ENCODE measurements at places on chromosomes 3 and 15.

DNA sequence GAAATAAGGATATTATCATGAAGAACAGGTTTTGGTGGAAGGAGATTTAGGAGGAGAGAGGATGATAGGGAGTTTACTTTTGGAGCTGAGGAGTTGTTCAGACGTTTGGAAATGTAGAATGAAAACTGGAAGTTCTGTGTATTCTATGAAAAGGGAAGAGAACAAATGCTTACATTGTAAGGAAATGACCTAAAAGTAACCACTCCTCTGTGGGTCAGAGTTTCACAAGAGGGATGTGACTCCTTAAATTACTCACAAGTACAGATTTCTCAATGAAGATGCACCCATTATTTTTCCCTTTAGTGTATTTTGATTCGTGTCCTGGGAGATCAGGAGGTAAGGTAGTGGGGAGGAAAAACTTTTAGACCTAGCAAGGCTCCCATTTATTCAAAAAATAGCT lies 4.0 kb downstream of the RNF13 start:
- no peak for DNase-seq

GRCh38 chr15:39624806-39625205 lies 43.9 kb downstream of the THBS1 start:
- no peak for DNase-seq

DNA sequence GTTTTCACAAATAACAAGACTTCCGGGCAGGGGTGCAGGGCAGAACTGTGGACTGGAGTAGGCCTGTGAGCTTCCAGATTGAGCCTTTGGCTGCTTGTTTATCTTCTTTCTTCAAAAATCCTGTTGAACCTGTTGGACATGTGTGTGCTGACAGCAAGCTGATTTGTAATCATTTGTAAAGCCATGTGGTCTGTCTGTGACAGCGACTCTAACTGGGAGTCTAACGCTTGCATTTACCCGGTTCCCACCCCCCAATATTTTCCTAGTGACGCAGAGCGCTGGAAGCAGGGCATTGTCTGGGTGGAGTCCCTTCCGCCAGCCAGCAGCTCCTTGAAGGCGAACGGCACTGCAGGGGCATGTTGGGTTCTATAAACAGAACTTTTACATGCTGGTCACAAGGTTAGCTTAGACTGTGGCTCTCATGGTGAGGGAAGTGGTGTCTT lies 85.7 kb upstream of the MYZAP start:
- DNase-seq: no peak

DNA sequence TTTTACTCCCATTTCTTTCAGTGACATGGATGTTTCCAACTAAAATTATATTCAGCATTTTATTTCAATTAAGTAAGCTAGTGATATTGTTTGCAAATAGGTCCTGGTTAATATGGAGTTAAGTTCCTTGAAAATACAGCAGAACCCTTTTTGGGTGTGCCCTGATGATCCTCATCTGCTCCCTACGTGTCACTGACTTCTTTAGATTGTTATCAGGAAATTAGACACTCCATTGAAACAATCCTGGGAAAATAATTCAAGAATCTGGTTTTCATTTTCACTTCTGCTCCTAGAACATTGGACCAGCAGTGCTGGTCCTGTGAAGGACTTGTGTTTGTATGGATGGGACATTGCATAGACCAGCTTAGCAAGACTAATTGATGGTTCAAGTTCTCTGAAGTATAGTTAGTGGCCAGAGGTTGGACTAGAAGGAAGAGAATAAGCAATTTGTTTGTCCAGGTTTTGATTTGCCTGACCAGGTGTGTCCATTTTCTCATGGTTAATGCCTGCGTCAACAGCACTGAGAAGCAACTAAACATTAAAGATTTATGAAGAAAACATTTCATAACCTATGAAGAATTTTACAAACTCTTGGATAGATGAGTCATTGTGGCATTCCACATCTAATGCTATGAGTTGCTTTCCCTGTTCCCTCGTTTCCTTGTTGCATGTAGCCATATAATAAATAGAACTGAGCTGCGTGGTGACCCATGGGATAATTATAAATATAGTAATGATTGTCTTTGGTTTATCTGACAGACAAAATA lies 95.8 kb downstream of the ZPLD1 start:
- DNase-seq: no peak

GRCh38 chr3:97957617-97958311 lies 14.5 kb downstream of the RIOX2 start:
- DNase-seq: no peak

DNA sequence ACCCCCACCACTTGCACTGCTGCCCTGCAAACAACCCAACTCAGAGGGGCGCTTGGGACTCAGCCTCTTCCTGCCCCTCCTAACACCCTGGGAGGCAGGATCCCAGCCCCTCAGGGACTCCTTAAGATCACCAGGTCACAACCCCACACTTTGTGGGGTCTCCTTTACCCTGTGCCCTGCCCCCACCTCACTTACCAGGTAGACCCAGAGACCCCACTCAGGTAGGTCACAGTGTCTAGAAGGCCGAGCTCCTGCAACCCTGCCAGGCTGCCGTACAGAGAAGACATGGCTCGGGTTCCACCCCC lies 9.1 kb downstream of the PLA2G4F start:
- DNase-seq: no peak

GRCh38 chr15:35697549-35698299 lies 151.8 kb upstream of the DPH6 start:
- no peak for DNase-seq

GRCh38 chr3:193831495-193832455 lies 238.8 kb downstream of the OPA1 start:
- DNase-seq: no peak

- no peak for DNase-seq
Observed at GRCh38 chr3:52769786-52770455, 819 bp downstream of the NEK4 start.

DNA sequence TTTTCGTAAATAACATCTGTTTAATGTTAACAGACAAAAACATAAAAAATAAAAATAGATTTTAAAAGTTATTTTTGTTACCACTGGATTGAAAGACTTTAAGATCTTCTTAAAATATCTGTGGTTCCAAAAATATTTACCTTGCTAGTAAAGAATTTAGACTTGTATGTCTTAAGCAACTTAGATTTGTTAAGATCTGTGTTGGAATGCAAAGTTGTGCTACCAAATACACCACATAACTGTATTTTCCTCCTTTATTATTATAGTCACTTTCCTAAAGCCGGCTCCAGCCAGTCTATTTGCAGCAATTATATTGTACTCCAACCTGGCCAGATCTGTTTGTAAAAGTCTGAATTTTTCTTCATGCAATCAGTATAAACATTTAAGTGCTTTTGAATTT lies 63.7 kb downstream of the SPRED1 start:
- DNase-seq: no peak

DNA sequence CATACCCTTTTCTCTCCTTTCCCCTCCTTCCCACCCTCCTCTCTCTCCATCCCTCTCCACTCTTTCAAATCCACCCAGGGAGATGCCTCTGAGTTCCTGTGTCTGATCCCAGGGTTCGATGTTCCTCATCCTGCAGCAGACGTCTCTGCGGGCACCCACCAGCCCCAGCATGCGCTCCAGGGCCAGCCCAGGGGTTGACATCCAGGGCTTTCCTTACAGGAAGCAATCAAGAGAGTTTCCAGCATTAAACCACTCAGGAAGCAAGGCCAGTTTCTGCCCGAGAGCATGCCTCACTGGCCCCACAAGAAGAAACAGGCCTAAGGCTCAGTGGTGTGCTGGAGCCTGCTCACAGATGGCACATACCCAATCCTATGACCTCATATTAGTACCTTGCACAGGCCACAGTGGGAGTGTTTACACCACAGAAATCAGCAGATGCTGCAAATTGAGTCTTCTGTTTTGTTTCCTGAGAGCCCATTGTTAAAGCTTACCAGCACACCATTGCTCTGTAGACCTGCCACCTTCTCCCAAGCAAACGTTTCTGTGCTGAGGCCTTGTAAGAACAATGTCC lies 13.2 kb downstream of the SLC6A1 start:
- no peak for DNase-seq

DNA sequence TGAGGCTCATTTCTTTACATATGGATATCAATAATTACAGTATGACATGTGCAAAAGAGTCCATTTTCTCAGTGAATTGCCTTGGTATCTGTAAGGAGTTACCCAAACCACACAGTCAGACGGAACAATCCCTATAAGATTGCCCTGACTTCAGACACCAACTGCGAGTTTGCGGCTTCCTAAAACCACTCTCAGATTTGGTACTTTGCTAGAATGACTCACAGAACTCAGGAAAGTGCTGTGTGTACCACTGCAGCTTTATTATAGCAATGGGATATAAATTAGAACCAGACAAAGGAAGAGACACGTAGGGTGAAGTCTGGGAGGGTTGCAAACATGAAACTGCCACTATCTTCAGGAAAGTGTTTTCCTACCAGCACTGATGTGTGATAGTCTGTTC lies 45.8 kb upstream of the ATP13A3 start:
- no peak for DNase-seq

GRCh38 chr3:127518456-127519081 lies 72.0 kb downstream of the TPRA1 start:
- no peak for DNase-seq

DNA sequence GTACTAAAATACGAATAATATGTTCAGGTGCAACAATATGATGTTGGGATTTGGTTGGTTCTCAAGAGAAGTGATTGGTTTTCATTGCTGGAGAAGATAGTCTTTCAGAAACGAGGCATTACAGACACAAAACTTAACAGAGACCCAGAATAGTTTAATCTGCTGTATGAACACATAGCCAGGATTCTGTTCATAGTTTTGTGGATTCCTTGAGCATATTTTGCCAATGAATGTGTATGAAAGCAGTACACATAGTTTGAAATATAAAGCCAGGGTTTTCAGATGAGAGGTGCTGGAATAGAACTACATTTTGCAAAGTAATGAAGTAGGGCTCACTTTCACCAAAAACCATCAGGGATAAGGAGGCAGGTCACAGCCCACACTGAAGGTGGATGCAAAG lies 5.7 kb upstream of the MCTP2 start:
- no peak for DNase-seq

GRCh38 chr3:46359733-46360493 lies 6.0 kb downstream of the CCR2 start:
- DNase-seq: no peak

DNA sequence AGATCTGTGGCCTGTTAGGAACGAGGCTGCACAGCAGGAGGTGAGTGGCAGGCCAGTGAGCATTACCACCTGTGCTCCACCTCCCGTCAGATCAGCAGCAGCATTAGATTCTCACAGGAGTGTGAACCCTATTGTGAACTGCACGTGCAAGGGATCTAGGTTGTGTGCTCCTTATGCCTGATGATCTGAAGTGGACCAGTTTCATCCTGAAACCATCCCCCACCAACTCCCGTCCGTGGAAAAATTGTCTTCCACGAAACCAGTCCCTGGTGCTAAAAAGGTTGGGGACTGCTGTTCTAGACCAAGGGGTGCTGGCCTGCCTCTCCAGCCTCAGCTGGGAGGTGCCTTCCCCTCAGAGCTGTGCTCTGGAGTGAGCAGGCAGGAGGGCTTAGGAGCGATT lies 61.4 kb downstream of the RPLP1 start:
- DNase-seq: no peak

GRCh38 chr3:175335229-175335628 lies 476.1 kb downstream of the NAALADL2 start:
- DNase-seq: no peak

DNA sequence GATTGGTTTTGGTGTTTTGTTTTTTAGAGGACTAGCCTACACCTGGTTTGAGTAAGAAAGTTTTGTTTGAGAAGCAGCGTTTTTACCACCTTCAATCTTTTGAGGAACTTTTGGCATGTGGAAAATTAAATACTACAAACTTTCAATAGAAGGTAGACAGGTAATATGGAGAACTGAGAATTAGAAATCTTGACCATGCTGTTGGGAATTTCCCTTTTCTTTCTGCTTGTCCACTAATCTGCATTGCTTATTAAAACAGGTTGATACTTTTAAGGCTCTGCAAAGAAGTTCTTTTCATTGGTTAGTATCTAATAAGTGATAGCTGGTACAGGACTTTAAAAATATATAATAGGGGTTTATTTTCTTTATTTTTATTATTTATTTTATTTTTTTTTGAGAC lies 31.9 kb downstream of the UBE2E1 start:
- no peak for DNase-seq

- no peak for DNase-seq
Observed at GRCh38 chr3:140152851-140153639, 218.1 kb downstream of the CLSTN2 start.

GRCh38 chr15:101570241-101570640 lies 80.7 kb upstream of the PCSK6 start:
- DNase-seq: no peak

- DNase-seq: no peak
Observed at GRCh38 chr15:41511899-41512369, 1.7 kb downstream of the LTK start.

GRCh38 chr15:71476823-71477222 lies 333.5 kb upstream of the NR2E3 start:
- DNase-seq: no peak

- DNase-seq: no peak
Observed at GRCh38 chr3:16381426-16381825, 116.4 kb downstream of the OXNAD1 start.

GRCh38 chr3:64988188-64988587 lies 300.4 kb upstream of the ADAMTS9 start:
- no peak for DNase-seq

DNA sequence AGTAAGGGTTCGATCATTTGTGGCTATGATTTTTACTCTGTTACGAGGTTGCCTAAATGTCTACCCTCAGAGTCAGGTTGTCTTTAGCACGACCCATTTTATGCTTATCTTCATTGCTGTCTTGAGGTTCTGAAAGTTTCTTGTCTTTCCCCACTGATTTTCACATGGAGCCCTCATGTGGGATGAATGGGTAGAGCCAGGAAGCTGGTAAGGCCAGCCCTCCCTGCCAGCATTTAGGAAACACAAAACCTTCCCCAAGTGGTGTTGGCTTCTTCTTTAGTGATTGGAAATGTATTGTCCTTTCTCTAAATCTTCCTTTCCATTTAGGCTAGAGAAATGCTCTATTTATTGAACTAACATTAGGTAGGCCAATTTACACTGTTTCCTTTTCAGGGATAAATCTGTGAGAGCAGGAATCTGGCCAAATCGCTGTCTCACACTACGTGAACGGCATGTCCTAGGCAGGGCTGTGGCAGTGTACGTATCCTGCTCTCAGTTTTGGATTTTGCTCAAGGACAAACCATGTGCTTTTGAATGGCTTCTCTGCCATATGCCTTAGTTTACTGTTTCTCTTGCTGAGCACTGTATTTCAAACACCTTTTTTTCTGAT lies 43.7 kb downstream of the MYZAP start:
- no peak for DNase-seq

GRCh38 chr3:43919029-43919428 lies 228.3 kb downstream of the ABHD5 start:
- no peak for DNase-seq

DNA sequence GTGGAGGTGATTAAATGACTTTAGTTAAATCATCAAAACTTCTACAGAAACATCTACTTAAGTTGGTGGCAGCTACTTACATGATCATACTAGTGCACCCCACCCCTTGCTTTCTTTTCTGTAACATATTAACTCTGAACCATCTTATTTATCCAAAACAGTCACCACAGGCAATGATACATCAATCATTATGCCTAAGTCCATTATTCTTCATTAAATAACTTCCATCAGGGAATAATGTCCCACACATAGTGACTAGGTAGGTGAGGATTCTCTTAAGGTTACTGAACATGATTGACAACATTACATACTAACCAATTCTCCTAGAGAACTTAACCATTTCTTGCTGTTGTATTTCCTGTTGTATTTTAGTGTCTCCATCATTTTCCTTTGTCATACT lies 210.2 kb downstream of the NR1D2 start:
- no peak for DNase-seq

GRCh38 chr15:46735115-46735514 lies 982.2 kb upstream of the SEMA6D start:
- DNase-seq: no peak

- no peak for DNase-seq
Observed at GRCh38 chr3:146181216-146181615, 20.2 kb upstream of the PLOD2 start.

Measured in forelimb muscle (tissue), 1 donor.